ENCODE measurements at places on chromosomes 2 and 18.

GRCh38 chr2:197264332-197264731 lies 46.2 kb downstream of the ANKRD44 start:
- DNase-seq = no peak

- peak; percentile 28 for DNase-seq
Measured at GRCh38 chr2:119292226-119292625, 68.6 kb downstream of the STEAP3 start.

- peak; percentile 86 for DNase-seq
Measured at GRCh38 chr2:45412754-45413379, 198.2 kb downstream of the SRBD1 start.

DNA sequence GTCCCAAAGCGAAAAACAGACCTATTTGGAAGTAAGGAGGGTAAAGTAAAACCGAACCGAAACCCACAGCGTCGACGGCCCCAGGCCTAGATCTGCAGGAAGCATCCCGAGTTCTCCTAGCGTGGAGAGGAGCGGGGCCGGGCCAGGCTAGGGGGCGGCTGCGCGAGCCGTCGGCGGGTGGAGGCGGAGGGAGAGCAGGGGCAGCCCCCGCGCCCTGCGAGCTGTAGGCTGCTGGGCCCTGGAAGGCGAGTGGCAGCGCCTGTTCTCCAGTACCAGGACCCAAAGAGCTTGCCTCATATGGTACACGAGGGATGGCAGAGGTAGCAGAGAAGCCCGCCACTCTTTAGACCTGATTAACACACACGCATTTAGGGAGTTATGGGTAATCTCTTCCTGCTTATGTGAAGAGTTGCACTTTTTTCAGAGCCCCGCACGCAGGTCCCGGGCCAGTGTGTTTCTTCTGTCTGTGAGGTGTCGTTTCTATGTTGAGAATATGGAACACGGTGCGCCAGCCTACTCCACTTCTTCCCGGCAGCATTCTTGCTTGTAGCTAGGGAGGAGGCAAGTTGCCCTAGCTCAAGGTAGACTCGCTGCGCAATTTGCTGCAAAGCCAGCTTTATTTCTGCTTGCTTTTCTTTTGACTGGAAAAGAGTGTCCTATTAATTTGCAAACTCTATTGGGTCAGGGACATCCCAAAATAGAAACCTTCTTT lies 71.1 kb downstream of the ARHGEF33 start:
- DNase-seq = no peak

GRCh38 chr2:46315103-46315890 lies 18.1 kb downstream of the EPAS1 start:
- peak; percentile 96 for DNase-seq

- no peak for DNase-seq
Measured at GRCh38 chr2:86199834-86200177, 549 bp downstream of the MRPL35 start.

DNA sequence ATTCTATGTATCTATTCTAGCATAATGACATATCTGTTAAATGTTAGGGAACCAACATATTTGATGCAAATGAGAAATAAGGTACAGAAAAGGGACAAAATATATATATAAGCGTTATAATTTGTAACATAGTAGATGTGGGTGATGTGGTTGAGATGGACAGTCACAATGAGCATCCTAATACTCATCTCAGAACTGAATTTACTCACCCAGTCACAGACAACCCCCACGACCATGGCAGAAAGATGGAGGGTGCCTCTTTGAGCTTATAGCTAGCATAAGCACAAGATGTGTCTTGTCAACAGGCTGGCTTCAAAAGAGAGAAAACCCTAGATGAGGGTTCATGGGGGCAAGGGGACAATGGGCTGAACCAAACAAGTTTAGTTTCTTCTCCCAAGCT lies 9.1 kb upstream of the DSG3 start:
- no peak for DNase-seq

DNA sequence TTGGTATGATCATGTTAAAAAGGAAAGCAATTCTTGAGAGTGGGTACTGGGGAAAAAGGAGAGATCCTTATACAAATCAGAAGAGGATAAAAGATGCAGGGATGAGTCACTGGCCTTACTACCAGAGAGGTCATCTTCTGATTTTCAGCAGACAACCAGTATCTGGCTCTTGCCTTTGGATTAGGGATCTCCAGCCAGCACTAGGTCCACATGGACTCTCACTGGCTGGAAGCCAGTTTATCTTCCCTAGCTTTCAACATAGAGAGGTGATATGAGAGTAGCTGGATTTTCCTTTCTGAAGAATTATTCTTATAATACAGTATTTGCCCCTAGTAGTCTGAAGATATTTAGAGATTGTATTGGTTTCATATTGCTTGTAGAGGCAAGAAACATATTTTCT lies 30.2 kb downstream of the CERKL start:
- DNase-seq = no peak

All from AG10803 (cell line).